ENCODE measurements at places on chromosomes 3 and 15. TPM values are rescaled to one million over a fixed set of nuclear protein-coding genes. Genes with fewer than 3 reads are reported as not detected.
A peak's percentile ranks its signal among the peaks of the same experiment; 100 is the strongest.

DNA sequence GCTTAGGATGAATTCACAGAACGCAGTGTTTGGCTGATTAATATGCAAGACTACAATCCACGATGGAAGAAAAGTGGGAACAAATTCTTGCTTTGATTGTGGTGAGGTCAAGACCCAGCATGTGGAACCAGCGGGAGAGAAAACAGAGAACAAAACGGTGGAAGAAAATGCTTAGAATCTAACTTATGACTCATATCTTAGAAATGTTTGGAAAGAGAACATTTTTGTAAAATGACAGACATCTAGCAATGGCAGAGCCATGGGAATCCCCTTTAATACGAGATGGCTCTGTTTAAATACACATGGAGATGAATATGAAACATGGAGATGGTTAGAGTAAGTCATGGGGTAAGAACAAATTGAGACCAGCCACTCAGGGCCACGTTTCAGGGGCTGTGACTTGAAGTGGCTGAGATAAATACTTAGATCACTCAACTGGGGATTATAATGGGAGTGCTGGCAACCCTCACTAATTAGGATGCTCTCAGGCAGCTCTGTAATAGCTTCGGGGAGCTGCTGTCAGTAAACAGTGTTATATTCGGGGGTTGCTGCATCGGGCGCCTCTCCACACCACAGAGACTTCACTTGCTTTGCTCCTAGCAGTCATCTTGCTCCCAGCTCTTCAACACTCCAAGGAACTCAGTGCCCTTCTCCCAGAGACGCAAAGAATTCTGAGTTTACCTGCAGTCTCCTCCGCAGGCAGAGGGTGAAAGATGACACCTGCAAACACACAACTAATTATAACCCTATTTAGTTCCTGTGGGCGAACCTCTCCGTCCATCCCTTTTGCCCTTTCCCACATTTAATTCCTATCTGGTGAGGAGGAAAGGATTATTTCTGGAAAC lies 68.0 kb upstream of the ONECUT1 start:
- no peaks in the 10 kb centered on the region for H3K36me3 ChIP-seq
- H3K27ac ChIP-seq = no peak overlapping the region
- H3K27me3 ChIP-seq = no peaks in the 10 kb centered on the region
- H3K4me1 ChIP-seq = no peaks in the 10 kb centered on the region
- DNase-seq = no peak
- peak overlapping the region; percentile 20 for H3K4me3 ChIP-seq

DNA sequence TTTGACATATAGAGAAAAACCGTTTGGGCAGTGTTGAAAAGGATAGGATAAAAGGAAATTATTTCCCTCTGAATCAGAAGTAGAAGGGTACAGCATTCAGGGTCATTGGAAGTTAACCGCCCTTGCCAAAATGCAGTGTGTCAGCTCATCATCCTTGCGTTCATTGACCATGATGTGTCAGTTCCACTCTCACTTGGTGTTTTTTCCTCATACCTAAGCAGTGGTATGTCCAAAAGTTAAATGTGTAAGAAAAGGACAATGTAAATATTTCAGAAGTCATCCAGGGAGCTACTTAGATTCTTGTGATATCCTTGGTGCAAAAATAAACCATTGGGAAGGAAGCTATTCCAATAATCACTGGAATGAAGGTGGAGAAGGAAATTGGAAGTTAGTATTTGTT lies 50.7 kb downstream of the MAP6D1 start:
- DNase-seq = no peak
- H3K27ac ChIP-seq = no peak overlapping the region
- no peaks in the 10 kb centered on the region for H3K36me3 ChIP-seq
- no peaks in the 10 kb centered on the region for H3K27me3 ChIP-seq
- H3K4me3 ChIP-seq = no peak overlapping the region

DNA sequence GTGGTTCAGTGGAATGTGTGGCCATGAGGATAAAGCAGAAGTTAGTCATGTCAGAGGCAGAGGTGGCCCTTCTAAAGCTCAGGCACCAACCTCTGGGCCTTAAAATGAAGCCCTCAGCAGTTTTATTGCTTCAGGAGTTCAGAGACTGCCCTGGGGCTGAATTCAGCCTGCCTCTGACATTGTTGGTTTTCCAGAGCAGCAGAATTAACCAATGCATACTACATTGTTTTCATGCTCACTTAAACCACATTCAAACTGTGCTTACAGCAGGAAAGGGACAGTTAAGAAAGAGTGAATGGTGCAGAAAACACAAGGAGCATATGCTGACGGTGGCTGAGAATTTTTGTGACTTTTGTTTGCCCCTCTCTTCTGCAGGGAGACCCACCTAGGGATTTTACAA lies 320.2 kb downstream of the CHST2 start:
- H3K4me1 ChIP-seq = no peaks in the 10 kb centered on the region
- no peak overlapping the region for H3K4me3 ChIP-seq
- no peaks in the 10 kb centered on the region for H3K36me3 ChIP-seq
- H3K27ac ChIP-seq = no peak overlapping the region
- H3K27me3 ChIP-seq = no peaks in the 10 kb centered on the region

The CPN2 gene
- total RNA-seq = 1.1 TPM

GRCh38 chr3:127732303-127732702 lies 59.6 kb downstream of the ABTB1 start:
- DNase-seq = no peak
- H3K4me1 ChIP-seq = peaks cover 54% of the 10 kb centered on the region
- no peak overlapping the region for H3K4me3 ChIP-seq
- H3K27me3 ChIP-seq = no peaks in the 10 kb centered on the region
- no peaks in the 10 kb centered on the region for H3K36me3 ChIP-seq

The MAGI1 gene
- 55.4 TPM for total RNA-seq

GRCh38 chr3:146275476-146275875 lies 24.6 kb upstream of the PLSCR4 start:
- H3K36me3 ChIP-seq = no peaks in the 10 kb centered on the region
- no peaks in the 10 kb centered on the region for H3K4me1 ChIP-seq
- H3K27me3 ChIP-seq = no peaks in the 10 kb centered on the region
- DNase-seq = no peak
- H3K27ac ChIP-seq = no peak overlapping the region
- no peak overlapping the region for H3K4me3 ChIP-seq

DNA sequence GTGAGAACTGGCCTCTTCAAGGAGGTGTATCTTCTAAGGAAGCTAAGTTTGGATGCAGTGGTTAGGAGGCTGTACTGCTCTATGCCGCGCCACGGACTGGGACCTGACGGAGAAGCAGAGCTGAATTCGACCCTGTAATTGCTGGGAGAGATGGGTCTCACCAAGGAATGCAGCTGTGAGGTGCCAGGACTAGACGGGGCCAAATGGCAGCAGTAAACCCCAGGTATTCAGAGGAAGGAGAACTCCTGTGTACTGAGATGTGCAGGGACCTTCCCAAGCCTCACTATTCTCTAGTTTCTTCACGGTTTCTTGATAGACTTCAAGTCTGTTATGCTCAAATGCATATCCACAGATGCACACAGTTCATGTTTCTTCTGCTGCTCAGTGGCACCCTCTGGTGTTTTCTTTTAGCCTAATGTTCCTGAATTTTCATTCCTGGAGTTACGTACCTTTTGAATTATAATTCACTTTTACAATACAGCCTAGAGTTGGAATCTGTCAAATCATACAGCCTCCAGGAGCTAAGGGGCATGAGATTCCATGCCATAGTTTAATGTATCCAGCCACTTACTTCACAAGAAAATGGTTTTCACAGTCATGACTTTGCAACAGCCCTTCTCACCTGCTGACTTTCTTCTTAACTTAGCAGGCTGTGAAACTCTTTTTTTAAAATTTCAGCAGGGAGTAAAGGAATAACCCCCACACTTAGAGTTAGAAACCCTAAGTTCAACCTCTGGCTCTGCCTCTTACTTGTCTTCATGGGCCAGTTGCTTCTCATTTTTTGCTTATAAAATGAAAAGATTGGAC lies 61.8 kb downstream of the GLDN start:
- no peak for DNase-seq
- H3K27me3 ChIP-seq = no peaks in the 10 kb centered on the region
- H3K4me1 ChIP-seq = no peaks in the 10 kb centered on the region
- no peaks in the 10 kb centered on the region for H3K36me3 ChIP-seq

DNA sequence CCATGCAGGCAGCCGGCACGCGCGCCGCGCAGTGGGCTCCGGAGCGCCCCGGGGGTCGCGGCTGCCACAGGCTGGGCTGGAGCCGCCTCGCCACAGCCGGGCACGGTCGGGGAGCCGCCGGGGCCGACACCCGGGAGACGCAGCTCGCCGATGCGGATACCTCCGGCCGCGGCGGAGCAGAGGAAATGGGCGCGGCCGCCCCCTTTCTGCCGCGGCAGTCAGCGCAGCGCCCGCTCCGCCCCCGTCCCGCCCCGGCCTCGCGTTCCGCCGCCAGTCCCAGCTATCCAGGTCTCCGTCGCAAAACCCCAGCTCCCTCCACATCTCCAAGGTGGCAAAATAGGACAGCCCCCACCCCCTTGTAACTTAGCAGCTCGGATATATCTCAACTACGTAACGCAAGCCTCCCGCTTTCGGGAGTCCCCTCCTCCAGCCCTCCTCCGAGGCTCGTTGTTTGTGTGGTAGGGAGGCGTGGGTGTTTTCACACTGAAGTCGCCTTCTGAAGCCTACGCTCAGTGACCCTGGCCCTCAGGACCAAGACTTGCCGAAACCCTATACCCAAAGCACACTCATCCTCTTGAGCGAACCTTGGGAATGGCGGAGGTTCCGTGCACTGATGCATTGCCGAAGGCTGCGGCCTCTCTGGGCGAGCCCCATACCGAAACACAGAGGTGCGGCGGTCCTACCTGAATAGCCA lies at the start of gene SH3BP5:
Gene SH3BP5, minus strand, starts transcription at position 182 of the 694 bp plus-strand sequence. Its CDS starts 178 bp downstream, at position 4.
- no peaks in the 10 kb centered on the region for H3K27me3 ChIP-seq
- no peaks in the 10 kb centered on the region for H3K36me3 ChIP-seq
- peak within 1 kb of the TSS; percentile 82 for H3K4me3 ChIP-seq

DNA sequence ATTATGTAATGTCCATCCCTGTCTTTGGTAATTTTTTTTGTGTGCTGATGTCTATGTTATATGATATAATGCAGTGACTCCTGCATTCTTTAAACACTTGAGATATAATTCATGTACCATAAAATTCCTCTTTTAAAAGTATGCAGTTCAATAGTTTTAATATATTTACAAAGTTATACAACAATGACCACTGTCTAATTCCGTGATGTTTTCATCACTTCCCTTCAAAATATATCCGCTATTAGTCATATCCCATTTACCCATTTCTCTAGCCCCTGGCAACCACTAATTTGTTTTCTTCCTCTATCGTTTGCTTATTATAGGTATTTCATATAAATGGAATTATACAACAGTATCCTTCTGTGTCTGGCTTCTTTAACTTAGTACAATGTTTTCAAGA lies 64.9 kb upstream of the SUCLG2 start:
- no peaks in the 10 kb centered on the region for H3K4me1 ChIP-seq
- no peak overlapping the region for H3K27ac ChIP-seq
- no peak for DNase-seq
- no peak overlapping the region for H3K4me3 ChIP-seq
- H3K27me3 ChIP-seq = no peaks in the 10 kb centered on the region

DNA sequence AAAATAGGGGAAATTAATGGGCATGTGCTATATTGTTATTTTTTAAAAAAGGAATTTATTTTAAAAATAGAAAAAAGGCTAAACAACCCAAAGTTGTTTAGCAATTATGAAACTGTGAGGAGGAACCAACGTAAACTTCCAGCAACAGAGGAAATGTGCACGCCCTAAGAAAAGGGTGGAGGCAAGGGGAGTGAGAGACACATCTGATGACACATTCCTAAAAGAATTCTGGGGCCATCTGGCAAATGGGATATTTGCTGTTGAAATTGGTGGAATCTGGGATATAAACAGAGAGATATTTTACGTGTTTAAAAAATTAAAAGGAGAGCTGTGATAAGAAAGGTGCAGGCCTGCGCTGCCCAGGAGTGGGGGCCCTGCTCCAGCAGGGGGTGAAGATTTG lies 50.8 kb upstream of the MUC13 start:
- no peak for DNase-seq
- H3K4me1 ChIP-seq = no peaks in the 10 kb centered on the region
- no peaks in the 10 kb centered on the region for H3K36me3 ChIP-seq
- H3K27ac ChIP-seq = no peak overlapping the region
- no peak overlapping the region for H3K4me3 ChIP-seq

- H3K27me3 ChIP-seq = no peaks in the 10 kb centered on the region
- peak overlapping the region; percentile 99 for H3K27ac ChIP-seq
- H3K36me3 ChIP-seq = no peaks in the 10 kb centered on the region
Measured at GRCh38 chr15:68818066-68818768, 2.5 kb downstream of the ANP32A start.

- H3K36me3 ChIP-seq = no peaks in the 10 kb centered on the region
- DNase-seq = peak; percentile 54
- H3K27me3 ChIP-seq = no peaks in the 10 kb centered on the region
- H3K4me3 ChIP-seq = no peak overlapping the region
Measured at GRCh38 chr3:116005404-116005803, 382.1 kb downstream of the GAP43 start.

- H3K36me3 ChIP-seq = no peaks in the 10 kb centered on the region
- H3K27me3 ChIP-seq = no peaks in the 10 kb centered on the region
- no peak for DNase-seq
- H3K4me1 ChIP-seq = no peaks in the 10 kb centered on the region
- H3K4me3 ChIP-seq = no peak overlapping the region
- no peak overlapping the region for H3K27ac ChIP-seq
Measured at GRCh38 chr3:140363801-140364200, 314.1 kb upstream of the TRIM42 start.

DNA sequence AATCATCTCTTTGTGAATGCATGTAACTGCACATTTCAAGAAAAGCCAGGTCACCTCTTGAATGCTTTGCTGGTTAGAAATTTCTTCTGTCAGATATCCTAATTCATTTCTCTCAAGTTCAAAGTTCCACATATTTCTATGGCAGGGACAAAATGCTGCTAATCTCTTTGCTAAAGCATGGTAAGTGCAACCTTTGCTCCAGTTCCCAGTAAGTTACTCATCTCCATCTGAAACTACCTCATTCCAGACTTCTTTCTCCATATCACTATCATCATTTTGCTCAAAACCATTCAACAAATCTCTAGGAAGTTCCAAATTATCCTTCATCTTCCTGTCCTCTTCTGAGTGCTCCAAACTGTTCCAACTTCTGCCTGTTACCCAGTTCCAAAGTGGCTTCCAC lies 230.6 kb downstream of the ZMAT3 start:
- no peak overlapping the region for H3K4me3 ChIP-seq
- H3K27ac ChIP-seq = no peak overlapping the region
- no peaks in the 10 kb centered on the region for H3K4me1 ChIP-seq
- no peaks in the 10 kb centered on the region for H3K36me3 ChIP-seq
- no peak for DNase-seq

DNA sequence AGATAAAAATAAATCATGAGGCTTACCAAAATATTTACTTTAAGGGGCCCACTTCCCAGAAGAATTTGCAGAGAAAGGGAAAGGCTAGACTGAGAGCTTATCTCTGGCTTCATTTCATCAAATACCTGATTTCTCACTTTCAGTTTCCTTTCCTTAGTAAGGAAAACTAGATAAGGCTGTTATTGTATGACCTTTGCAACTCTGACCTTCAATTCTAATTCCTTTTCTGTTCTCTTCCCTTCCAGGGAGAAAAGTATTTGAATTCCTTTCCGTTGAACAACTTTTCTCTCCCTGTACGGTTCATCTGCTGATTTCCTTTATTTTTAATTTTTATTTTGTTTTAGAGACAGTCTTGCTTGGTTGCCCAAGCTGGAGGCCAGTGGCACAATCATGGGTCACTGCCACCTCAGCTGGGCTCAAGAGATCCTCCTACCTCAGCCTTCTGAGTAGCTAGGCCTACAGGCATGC lies 7.1 kb upstream of the PXK start:
- no peak overlapping the region for H3K27ac ChIP-seq
- H3K36me3 ChIP-seq = no peaks in the 10 kb centered on the region
- H3K4me3 ChIP-seq = no peak overlapping the region
- no peak for DNase-seq

GRCh38 chr15:52576692-52577091 lies 7.9 kb upstream of the ARPP19 start:
- H3K36me3 ChIP-seq = no peaks in the 10 kb centered on the region
- no peak overlapping the region for H3K4me3 ChIP-seq
- no peak overlapping the region for H3K27ac ChIP-seq
- no peaks in the 10 kb centered on the region for H3K27me3 ChIP-seq

The IL5RA gene
- 0.43 TPM for total RNA-seq

The AGBL1 gene
- 0.94 TPM for total RNA-seq

All from testis (tissue), 5 donors.